ENCODE measurements at places on chromosomes 3 and 15. TPM values are rescaled to one million over a fixed set of nuclear protein-coding genes. Genes with fewer than 3 reads are reported as not detected.

The EEF1AKMT4 gene
- 5.5 TPM for total RNA-seq

DNA sequence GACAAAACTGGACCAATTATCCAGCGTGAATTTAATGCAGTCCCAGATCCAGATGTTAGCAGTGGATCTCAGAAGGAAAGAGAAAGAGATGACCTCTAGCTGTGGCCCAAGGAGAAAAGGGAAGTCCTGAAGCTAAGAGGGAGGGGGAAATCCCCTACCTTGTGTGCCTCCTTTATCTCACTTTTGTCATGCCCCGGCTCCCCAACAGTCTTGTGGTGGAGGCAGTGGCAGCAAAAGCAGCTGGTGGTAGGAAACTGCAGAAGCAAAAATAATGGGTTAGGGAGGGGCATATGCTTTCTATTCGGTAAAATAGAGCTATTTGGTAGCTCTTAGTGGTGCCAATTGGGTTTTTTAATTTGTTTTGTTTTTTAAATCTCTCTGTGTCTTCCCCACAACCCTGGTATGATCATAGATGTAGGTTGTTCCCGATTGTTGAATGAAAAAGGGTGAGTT is 56.5 kb downstream of the MCTP2 start:
- no peak for DNase-seq

The XCR1 gene
- not detected for total RNA-seq

The IGSF10 gene
- total RNA-seq: 3.2 TPM

Data from omental fat pad (tissue), 4 donors.